H9 (cell line): ENCODE measurements at places on chromosomes 2 and 18.

DNA sequence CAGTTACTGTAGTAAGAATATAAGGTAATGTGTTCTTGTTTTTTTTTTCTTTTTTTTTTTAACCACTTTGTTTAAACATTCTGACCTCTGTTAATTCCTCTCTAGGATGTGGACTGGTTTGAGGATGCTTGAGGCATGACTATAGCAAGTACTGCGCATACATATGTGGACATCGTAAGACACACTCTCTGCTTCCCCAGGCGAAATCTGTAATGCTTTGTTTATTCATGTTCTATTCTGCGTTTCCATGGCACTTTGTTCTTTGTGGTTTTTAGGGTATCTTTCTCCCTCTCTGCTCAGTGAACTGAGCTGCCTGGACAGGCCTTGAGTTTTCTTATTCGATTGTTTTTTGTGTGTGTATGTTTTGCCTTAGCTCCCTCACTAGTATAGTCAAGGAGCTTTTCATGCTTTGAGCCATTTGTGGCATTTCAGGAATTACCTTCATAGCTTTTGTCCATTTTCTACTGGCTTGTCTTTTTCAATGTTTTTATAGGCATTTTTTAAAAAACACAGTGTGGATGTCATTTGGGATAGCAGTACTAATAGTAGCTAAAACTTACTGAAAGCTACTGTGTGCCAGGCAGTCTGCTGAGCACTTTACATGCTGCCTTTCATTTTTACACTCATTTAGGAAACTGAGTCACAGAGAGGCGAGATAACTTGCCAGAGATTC is 1.9 kb upstream of the SH3BP4 start:
- DNase-seq = no peak

GRCh38 chr2:25938345-25938744 is 44.0 kb downstream of the KIF3C start:
- no peak for DNase-seq

DNA sequence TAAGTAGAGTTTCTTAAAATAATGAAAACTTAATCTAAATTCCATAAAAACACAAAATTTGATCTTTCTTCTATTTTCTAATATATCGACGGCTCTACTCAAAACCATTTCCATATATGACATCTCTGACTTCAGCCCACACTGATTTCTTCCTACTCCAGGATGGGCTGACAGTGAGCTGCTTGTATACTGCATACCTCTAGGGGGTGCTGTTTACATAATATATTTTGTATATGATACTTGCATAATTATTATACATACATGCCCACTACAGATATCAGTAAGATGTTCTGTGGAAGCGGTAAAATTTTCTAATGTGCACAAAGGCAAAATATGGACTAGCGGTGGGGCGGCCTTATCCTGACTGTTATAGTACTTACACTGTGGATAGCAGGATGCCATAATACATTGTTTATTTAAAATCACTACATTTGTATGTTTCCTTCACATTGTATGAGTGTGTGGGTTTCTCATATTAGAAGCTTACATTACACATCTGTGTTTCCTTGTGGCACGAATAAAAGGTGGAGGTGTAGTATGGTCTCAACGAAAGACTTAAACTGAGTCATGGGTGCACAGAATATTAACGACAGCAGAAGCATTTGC is 66.1 kb upstream of the NXPH2 start:
- no peak for DNase-seq

DNA sequence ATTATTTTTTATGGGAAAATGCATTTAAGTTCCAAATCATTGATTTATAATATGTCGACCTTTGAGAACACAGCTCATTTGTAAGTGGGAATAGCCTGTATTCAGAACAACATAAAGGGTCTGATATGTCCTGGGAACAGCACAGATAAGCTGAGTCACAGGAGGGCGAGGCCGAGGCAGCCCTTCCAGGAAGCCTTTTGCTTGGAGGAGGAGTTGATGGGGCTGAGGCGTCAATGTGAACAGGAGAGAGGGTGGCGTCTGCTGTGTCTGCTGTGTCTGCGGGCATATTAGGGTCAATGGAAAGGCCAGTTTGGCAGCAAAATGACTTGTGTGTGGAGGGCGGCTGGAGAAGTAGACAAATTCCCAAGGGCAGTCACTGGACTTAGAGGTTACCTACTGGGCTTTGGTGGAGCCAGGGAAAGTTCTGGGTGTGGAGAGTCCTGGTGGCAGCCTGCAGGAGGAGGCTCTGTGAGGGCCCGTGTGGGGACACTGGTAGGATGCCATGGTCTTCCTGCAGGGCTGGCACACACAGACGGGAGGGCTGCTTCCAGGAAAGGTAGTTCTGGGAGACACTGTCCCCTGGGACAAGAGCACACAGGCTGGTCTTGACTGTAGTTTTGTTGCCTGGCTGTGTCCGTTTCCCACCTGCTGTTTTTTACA is 128.1 kb downstream of the GLI2 start:
- DNase-seq = no peak

DNA sequence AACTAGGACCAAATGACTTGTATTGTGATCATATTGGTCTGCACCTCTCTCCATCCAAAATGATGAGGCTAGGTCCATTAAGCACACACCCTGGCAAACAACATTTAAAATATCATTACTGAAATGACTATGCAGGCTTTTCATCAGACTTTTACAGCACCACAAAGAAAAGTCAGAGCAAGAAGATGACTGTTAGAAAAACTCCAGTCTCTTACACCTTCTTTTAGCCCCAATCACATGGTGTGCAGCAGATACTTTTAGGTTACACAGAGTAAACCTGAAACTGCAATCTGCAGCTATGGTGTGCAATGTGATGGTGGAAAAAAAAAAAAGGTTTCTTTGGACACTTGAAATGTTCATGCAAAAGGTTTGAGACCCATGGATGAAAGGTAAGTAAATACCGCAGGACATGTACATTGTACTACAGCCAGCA is 5.4 kb upstream of the POLI start:
- DNase-seq = no peak

DNA sequence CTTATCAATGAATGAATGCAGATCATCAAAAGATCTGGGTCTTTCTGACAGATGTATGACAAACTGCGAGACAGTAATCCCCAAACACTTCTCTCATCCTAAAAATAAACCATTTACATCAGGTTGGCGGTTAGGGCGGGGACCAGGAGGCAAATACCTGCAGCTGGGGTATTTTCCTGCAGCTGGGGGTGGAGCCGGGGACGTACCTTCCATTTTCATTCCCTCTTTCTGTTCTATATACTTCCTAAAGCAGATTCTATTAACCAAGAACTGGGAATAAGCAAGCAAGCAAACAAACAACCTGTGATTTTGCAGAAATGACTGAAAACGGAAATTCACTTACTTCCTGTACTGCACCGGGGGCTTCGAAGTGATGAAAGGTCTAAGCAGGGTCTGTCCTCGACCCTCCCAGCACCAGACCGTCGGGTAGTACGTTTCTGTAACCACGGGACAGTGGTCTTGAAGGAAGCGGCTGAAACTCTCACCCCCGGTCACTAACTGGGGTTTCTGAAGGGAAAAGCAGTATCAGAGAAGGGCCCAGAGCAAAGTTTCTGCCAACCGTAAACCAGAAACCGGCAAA is 1.2 kb downstream of the ABHD3 start:
- peak; percentile 34 for DNase-seq

DNA sequence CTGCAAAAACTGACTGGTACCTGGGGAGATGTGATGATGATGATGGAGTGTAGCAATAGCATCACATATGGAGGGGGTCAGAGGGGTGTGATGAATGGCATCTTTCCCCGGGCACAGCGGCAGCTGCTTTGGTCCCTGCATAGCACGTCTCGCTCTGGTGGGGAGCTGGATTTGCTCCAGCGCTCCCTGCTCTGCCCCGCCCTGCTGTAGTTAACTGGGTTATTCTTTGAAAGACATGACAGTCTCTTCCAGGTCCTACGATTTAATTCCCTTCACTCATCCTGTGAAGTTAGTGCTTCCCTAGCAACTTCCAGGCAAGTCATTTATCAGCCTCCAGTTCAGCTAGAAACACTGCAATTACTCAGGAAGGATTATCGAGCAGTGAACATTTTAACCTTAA is 463.1 kb downstream of the TSN start:
- no peak for DNase-seq

DNA sequence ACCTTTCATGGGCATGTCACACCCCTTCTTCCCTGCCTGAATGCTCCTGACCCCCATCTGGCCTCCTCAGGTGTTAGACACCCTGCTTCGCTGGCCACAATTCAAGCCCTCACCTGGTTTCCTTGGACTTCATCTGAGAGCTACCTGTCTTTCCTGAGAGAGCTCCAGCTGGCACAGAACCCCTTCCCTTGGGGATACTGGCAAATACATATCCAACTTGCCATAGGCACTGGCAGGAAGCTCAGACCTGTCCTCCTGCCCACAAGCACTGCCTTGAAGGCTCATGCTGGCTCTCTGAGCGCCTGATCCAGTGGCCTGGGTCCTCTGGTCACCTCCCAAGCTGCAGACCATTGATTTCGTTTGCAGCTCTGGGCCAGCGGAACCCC is 74.1 kb upstream of the MAP4K3 start:
- DNase-seq = no peak

DNA sequence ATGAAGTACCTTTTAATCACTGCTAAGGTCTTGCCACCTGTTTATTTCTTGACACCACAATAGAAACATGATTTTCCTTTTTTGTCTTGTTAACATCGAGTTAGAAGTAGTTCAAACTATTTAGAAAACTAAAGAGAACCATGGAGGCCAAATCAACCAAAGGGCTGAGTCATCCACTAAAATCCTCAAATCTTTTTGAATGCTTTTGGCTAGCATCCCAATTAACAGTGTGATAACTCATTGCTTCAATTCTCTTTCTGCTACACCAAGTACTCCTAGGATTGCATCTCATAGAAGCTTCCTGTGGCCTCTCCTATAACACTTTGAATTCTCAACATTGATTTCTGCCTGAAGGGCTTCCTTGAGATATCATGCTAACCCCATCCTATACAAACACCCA is 159.9 kb upstream of the MMADHC start:
- DNase-seq = no peak

- DNase-seq = no peak
These were observed 58.1 kb downstream of the NRP2 start for GRCh38 chr2:205740381-205740780.

DNA sequence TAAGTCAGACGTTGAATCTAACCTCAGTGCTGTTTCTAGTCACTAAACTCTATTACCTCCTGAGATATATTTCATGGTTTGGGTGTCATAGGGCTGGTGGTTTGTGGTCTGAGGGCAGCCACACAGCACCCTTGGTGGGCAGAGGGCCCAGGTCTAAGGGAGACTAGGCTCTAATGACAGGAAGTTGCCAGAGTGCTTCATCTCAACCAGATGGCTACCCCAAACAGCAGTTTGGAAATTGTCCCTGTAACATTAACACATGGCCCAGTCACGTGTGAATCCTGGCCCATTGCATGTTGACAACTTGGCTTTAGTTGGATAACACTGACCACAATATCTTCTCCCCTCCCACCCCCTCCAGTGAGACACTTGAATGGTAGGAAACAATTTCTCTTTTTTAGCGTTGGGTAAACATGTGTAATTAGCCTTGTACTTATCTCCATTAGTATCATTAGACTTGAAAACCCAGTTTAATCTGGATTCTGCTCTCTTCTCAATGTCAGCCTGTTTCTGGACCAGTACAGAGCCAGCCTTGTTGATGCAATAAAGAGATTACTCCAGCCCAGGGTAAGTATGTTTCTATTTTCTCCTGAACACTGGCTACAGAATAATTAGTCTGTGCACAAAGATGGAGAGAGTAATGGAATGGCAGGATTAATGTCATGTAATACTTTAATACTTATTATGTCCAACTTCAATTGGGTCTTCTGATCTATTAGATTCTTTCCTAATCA is 187.8 kb upstream of the SIX3 start:
- DNase-seq = no peak

DNA sequence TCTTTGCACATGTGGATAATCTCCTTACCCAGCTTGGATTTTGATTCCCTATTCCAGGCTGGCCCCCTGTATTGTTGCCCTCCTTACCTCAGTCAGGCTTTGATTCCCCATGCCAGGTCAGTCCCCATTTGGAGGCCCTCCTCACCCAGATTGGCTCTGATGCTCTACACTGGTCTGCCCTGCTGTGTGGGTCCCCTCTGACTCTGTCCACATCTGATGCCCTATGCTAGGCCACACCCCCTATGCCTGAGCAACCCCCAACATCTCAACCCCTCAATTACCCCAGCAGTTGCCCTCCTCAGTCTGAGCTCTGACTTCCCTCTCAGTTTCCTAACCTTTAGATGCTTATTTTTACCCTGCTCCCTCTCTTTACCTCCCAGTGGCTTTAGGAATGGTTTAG is 89.4 kb downstream of the UBR3 start:
- DNase-seq = no peak

DNA sequence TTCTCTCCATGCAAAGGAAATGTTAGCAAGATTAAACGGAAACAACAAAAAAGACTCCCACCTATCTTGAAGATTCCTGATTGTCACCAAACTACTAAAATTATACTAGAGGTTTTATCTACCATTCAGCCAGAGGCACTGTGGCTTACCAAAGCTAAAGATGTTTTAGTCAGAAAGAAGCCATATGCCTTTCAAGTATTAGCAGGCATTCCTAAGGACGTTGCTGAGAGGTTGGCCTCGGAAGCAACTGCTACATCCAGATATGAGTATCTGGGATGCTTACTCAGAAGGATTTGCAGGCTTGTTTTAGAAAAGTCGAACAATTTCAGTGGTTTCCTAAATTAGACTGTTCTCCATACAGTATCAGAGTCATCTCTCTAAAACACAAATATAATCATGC is 88.3 kb upstream of the UBE2E3 start:
- DNase-seq = no peak

- no peak for DNase-seq
These were observed 98.2 kb downstream of the TNS1 start for GRCh38 chr2:217904614-217904965.

GRCh38 chr2:69209482-69209881 is 177.5 kb downstream of the GFPT1 start:
- peak; percentile 75 for DNase-seq

GRCh38 chr18:24560511-24560981 is 100.1 kb downstream of the HRH4 start:
- DNase-seq = peak; percentile 56

- DNase-seq = no peak
These were observed 9.3 kb upstream of the EFHD1 start for GRCh38 chr2:232623768-232624765.

DNA sequence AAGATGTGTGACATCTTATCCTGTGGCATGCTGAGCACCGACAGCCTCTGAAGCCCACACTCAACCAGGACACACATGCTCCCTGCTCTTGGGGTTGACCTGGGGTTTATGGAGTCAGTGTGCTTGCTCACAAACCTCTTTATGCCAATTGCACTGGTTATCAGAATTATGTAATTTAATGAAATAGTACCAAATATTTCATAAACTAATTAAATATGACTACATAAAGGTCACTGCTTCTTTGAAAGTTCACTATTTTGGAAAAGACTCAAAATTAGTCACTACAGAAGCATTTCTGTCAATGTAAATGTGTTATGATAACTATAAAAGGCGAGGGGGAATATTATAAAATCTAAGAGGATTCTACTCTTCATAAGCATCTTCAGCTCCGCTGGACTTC is 76.7 kb downstream of the FHOD3 start:
- DNase-seq = no peak
